ENCODE measurements at places on chromosomes 12 and 14.

DNA sequence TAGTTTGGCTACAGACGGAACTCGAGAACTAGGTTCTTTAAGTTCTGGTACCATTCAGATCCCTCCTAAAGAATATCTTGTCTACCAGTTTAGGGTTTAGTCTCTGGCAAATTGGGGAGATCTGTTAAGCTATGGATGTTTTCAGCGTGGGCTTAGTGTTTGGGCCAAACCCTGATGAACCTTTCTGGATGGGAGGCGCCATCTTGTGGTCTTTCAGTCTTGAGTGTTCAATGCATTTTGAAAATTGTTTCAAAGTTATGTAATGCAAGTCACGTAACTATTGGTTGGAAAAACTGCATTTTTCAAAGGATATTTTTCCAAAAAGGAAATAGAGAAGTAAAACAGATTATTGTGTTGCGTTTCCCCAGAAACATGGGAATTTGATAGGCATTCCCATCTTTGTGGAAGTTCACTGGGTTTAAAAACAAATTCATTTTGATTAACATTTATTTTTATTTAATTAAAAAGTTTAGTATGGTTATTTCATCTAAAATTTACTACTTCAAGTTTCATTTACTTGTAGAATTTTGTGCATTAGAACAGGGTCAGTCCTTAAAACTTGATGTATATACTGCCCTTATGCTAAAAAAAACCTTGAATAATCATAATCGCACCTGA is 169.0 kb downstream of the PRIMA1 start:
- DNase-seq, result peak; percentile 11

DNA sequence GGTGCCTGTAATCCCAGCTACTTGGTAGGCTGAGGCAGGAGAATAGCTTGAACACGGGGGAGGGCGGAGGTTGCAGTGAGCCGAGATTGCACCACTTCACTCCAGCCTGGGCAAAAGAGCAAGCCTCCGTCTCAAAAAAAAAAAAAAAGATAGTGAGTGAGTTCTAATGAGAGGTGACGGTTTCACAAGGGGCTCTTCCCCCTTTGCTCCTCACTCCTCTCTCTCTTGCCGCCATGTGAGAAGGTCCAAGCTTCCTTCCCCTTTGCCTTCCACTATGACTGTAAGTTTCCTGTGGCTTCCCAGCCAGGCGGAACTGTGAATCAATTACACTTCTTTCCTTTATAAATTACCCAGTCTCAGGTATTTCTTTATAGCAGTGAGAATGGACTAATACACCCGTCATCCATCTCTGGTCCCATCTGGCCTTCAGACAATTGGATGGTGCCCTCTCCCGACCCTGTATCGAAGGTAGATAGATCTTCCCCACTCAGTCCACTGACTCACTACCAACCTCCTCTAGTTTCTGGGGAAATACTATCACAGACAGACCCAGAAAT is 27.0 kb upstream of the RCOR1 start:
- no peak for DNase-seq

GRCh38 chr12:131713349-131713748 is 2.5 kb downstream of the SFSWAP start:
- DNase-seq, result no peak

GRCh38 chr12:42977451-42978230 is 388.1 kb upstream of the PRICKLE1 start:
- DNase-seq, result no peak

GRCh38 chr12:64057706-64058105 is 164.4 kb downstream of the KICS2 start:
- DNase-seq, result no peak

DNA sequence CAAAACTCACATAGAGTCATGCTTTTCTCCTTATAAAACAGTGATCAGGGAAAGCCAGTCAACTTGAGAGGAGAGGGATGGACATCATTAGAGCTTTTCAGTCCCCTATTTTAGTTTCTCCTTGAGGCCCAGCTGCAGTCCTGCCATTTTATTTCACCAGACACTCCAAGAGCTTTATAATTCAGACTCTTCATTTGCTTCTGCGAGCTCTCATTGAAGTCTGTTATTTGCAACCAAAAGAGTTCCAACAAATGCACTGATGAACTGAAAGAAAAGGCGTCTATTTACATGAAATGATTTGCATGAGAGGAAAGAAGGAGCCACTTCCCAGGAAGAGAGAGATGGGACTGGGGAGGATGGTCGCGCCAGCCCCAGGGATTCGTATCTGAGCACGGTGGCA is 86.8 kb downstream of the NDUFA12 start:
- DNase-seq, result no peak

GRCh38 chr14:80545935-80546854 is 334.9 kb upstream of the DIO2 start:
- no peak for DNase-seq

DNA sequence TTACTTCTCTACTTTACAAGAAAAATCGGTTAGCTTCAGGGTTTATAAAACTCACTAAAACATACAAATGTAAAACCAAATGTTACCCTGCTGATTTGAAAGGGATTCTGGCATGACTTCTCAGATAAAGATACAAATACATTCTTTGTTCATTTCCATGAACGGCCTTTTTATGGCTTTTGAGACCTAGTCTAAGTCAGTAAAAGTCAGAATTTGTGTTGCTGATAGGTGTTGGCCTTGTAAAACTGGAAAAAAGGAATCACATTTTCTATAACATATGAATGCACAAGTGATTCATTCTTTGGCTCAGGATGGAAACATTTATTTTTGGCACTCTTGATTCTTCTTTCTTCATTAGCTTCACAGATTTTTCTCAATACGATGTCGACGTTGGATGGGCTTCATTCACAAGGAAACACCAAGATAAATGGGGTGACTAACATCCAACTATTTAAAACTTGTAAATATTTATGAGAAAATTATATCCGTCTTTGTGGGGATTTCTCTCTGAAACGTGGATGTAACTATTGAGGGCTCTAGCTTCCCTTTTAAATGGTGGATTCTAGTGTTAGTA is 27.0 kb upstream of the CPM start:
- no peak for DNase-seq

DNA sequence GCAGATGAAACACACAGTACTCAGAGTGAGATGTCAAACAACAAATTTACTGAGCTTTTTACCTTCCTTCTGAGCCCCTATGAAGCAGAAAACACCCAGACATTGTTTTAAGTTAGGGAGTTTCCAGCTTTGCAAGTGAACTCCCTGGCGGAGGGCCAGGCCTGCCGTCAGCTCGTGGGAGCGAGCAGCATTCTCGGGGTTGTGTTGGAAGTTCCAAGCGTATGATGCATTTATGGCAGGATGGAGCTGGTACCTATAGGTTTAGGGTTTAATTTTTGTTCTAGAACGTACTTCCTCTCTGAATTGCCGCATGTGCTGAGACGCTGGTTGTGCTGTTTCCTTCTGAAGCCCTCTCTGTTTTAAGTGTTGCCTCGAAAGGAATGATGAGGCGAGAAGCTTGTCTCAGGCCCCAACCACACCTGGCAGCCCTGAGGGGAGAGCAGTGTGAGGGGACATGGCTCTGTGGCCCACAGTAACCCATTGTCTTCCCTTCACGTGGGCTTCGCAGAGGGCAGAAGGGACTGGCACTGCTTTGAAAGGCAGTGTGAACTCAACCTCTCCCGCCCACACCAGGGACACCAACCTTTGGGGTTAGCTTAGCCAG is 76.6 kb downstream of the SSPN start:
- DNase-seq, result peak; percentile 1

DNA sequence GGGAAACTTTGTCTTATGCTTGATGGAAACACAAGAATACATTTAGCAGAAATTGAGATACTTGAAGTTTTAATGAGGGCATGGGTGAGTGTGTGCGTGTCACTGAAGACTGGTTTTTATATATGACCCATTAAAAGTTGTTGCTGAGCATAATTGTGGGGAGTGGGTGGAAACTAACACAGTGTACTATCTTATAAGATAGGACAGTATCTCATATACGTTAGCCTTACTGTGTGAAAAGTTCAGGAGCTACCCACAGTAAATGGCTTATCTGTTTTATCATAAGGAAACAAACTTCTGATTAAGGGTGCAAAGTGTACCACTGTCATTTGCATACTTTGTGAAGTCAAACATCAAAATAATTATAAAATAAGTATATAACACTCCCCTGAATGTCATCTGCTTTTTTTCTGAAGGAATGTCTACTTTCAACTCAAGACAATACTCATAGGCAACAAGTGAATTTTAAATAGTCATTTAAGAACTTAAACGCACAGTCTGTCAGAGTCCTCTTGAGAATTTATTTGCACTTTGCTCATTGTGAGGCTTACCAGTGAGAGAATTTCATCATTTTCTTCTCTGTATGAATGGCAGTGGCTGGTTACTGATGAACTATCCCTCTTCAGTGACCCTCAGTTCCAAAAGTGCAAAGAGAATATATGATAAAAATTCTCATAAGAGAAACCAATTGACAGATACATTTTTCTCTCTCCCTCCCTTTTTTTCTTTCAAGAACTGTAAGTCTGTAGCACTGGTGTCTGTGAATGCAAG is 4.2 kb downstream of the PDE3A start:
- no peak for DNase-seq

GRCh38 chr12:95216711-95217376 is 423 bp downstream of the FGD6 start:
- DNase-seq, result peak; percentile 27

DNA sequence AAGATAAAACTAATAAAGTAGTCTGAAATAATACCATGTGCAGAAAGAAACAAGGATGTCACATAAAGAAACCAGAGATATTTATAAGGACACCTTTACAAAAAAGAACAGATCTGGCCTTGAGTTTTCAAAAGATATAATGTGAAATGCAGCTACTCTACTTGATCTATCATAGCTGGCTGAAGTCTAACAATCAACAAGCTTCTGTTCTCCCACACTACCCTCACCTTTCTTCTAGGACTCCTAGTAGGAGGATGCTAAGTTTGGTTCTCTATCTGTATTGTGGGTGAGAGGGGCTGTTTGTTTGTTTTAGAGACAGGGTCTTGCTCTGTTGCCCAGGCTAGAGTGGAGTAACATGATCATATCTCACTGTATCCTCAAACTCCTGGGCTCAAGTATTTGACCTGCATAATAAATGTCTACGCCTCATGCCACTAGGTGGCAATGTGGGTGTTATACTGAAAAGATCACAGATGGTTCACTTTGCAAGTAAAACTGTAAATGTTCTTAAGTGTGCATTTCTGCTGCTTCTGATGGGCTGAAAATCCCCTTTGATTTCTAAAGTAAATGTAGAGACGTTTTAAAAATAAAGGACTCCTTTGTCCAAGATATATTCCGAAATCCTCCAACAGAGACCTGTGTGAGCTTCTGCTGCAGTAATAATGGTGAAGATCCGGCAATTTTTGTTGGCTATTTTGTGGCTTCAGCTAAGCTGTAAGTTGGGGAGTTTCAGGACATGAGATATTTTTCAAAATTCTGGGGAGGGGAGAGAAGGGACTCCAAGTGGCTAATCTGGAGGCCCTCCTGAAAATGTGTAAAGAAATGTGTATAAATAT is 269.3 kb downstream of the DAD1 start:
- DNase-seq, result peak; percentile 42

- no peak for DNase-seq
Observed at GRCh38 chr12:84397846-84398245, 514.8 kb downstream of the SLC6A15 start.

DNA sequence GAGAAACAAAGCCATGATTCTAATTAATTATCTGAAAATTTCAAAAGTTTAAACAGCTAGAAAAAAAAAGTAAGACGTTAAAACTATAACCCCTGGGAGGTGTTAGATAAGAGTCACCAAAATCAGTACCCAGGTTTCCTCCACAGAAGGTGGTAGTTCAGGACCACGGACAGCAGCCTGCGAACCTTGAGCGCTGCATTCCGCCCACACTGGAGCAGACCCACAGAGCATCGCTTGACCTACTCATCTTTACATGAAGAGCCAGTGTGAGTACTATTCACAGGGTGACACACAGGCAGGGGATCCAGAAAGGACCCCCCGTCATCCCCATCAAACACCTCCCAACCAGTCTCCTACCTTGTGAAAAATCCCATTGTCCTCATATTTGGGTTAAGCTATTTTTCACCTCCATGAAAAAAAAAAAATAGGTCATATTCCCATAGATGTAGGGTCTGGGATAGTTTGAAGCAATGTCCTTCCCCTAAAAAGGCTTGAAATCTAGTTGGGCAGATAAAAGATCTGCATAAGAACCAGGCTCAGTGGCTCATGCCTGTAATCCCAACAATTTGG is 8.8 kb upstream of the CHGA start:
- peak; percentile 13 for DNase-seq

DNA sequence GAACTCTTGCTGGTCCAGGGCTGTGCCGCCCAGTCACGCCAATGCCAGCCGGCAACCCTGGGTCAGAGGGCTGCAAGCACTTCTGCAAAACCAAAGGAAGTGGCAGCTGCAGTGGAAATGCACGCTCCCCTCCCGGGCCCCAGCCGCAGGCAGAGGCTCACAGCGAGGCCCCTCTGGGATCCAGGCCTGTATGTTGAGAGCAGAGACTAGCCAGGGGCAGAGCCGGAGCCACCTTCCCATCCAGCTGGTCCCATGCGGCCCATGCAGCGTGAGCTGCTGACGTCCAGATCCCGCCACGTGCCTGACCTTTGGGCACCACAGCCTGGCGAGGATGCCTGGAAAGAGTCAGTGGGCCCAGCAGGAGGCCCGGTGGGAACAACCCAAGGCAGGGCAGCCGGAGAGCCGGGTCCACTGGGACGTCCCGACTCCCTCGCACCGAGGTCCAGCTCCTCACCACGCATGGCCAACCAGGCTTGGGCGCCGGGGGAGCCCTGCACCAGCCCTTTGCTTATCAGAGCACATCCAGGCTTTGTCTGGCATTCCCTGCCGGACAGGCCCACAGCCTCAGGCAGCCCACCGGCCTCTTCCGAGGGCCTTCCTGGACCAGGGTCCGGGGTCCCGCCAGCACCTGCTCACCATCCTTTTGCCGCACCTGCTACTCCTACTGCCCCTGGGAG is 4.3 kb downstream of the GPR132 start:
- DNase-seq, result peak; percentile 44

- peak; percentile 88 for DNase-seq
Observed at GRCh38 chr14:75283162-75283832, 4.7 kb downstream of the FOS start.

- no peak for DNase-seq
Observed at GRCh38 chr12:47791874-47792273, 18.8 kb downstream of the SLC48A1 start.

- DNase-seq, result no peak
Observed at GRCh38 chr12:118520214-118521035, 144.1 kb downstream of the SUDS3 start.

DNA sequence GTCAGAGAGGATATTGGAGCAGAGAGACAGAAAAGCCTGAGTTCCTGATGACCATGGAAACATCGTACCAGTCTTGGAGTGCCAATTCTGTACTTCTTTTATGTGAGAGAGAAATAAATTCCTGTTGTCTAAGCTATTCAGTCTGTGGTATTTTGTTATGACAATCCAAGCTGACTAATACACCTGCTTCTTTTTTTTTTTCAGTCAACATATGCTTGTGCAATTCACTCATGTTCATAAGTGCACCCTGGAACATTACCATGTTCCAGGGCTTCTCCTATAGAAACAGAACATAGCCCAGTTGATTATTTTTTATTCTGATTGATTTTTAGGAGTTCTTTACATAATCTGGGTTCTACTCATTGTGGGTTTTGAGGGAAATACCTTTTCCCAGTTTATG is 1.7 kb upstream of the CHPT1 start:
- DNase-seq, result no peak

- DNase-seq, result no peak
Observed at GRCh38 chr14:20836668-20837338, 34.2 kb upstream of the RNASE1 start.

Measured in CD4-positive, alpha-beta T cell treated with Interleukin-17A for 1 hour (primary cell).